Karpas-422 (cell line): ENCODE measurements at places on chromosomes 12 and 14.
A peak's percentile ranks its signal among the peaks of the same experiment; 100 is the strongest.

GRCh38 chr12:127485528-127485927, 781.4 kb upstream of the TMEM132C start:
- H3K27me3 ChIP-seq: no peaks in the 10 kb centered on the region
- H3K36me3 ChIP-seq: no peaks in the 10 kb centered on the region
- no peaks in the 10 kb centered on the region for H3K4me1 ChIP-seq
- no peak overlapping the region for H3K27ac ChIP-seq
- no peak overlapping the region for H3K4me3 ChIP-seq

- H3K27ac ChIP-seq: no peak overlapping the region
- DNase-seq: no peak
- H3K36me3 ChIP-seq: no peaks in the 10 kb centered on the region
- no peak overlapping the region for H3K4me3 ChIP-seq
- H3K4me1 ChIP-seq: no peaks in the 10 kb centered on the region
Measured at GRCh38 chr14:66038212-66038611, 448.0 kb upstream of the CCDC196 start.

GRCh38 chr14:98010784-98011183, 1213.6 kb downstream of the VRK1 start:
- no peak overlapping the region for H3K4me3 ChIP-seq
- H3K36me3 ChIP-seq: no peaks in the 10 kb centered on the region
- H3K4me1 ChIP-seq: no peaks in the 10 kb centered on the region
- no peak for DNase-seq
- H3K27me3 ChIP-seq: no peaks in the 10 kb centered on the region

- H3K27ac ChIP-seq: no peak overlapping the region
- no peak for DNase-seq
- H3K4me3 ChIP-seq: no peak overlapping the region
- H3K4me1 ChIP-seq: no peaks in the 10 kb centered on the region
- no peaks in the 10 kb centered on the region for H3K27me3 ChIP-seq
Measured at GRCh38 chr12:28486521-28486920, 296.3 kb downstream of the CCDC91 start.

DNA sequence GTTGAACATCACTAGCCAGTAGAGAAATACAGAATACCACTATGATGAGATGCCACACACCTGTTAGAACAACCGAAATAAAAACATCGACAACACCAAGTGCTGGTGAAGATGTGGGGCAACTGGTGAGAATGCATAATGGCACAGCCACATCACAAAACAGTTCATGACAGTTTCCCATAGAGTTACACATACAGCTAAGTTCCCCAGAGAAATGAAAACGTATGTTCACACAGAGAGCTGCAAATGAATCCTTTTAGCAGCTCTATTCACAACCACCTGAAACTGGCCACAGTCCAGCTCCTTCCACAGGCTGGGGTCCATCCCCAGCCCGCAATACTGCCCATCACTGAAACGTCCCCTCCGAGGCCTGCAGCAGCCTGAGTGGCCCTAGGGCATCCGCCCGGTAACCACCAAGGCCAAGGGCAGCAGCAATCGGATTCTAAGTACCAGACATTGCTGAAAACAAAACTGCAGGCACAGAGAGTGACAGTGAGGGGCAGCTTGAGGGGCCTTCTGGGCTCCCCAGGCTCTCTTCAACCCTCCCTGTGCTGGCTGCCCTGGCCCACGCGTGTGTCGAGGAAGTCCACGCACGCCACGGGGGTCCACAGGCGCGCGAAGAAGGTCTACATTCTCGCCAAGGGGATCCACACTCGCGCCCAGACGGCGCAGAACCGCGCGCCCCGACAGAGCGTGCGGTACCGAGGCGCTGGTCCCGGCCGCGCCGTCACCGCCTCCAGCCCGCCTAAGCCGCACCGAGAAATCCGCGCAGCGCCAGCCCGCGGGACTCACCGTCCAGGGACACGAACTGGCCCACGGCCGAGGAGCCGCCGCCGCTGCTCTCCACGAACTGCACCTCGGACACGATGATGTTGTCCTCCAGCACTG, 903 bp downstream of the BRF1 start:
- peak overlapping the region; percentile 84 for H3K4me3 ChIP-seq
- H3K36me3 ChIP-seq: no peaks in the 10 kb centered on the region
- peak; percentile 48 for DNase-seq
- H3K27ac ChIP-seq: no peak overlapping the region
- peaks cover 12% of the 10 kb centered on the region for H3K4me1 ChIP-seq

- H3K4me3 ChIP-seq: no peak overlapping the region
- no peak overlapping the region for H3K27ac ChIP-seq
- no peaks in the 10 kb centered on the region for H3K4me1 ChIP-seq
- no peak for DNase-seq
Measured at GRCh38 chr12:102970780-102971179, 13.3 kb downstream of the ASCL1 start.

- no peaks in the 10 kb centered on the region for H3K27me3 ChIP-seq
- H3K36me3 ChIP-seq: no peaks in the 10 kb centered on the region
Measured at GRCh38 chr12:49672301-49673217, 34.6 kb downstream of the FMNL3 start.

GRCh38 chr14:88312257-88312656, 10.8 kb downstream of the KCNK10 start:
- H3K27me3 ChIP-seq: no peaks in the 10 kb centered on the region
- no peak overlapping the region for H3K27ac ChIP-seq
- H3K4me1 ChIP-seq: no peaks in the 10 kb centered on the region
- H3K36me3 ChIP-seq: no peaks in the 10 kb centered on the region

- H3K4me3 ChIP-seq: no peak overlapping the region
- no peak overlapping the region for H3K27ac ChIP-seq
- DNase-seq: no peak
- H3K4me1 ChIP-seq: no peaks in the 10 kb centered on the region
Measured at GRCh38 chr12:39426636-39427240, 16.2 kb downstream of the KIF21A start.

- H3K4me3 ChIP-seq: no peak overlapping the region
- no peaks in the 10 kb centered on the region for H3K4me1 ChIP-seq
- no peaks in the 10 kb centered on the region for H3K27me3 ChIP-seq
Measured at GRCh38 chr12:24116548-24116947, 167.1 kb upstream of the SOX5 start.

DNA sequence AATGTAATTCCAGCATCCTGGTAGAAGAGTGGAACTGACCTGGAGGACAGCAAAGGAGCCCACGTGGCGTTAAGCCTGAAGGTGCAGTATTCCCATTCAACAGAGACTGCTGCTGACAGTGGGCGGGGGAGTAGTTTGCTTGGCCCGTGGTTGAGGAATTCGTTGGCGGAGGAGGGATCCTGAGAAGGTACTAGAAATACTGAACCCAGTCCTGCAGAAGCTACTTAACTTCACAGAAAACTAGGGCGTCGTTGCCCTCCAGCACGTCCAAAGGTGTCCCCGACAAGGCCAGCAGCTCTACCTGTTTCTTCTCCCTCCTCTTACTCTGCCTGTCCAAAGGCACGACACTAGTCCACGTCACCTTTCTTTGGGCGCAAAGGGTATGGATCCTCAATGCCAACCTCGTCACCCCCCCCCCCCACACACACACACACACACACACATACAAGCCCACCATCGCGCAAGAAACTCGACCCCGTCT, 303 bp downstream of the PUS7L start:
- H3K4me3 ChIP-seq: peak overlapping the region; percentile 79
- peaks cover 25% of the 10 kb centered on the region for H3K36me3 ChIP-seq
- H3K27me3 ChIP-seq: no peaks in the 10 kb centered on the region
- no peak for DNase-seq
- H3K4me1 ChIP-seq: peaks cover 51% of the 10 kb centered on the region

DNA sequence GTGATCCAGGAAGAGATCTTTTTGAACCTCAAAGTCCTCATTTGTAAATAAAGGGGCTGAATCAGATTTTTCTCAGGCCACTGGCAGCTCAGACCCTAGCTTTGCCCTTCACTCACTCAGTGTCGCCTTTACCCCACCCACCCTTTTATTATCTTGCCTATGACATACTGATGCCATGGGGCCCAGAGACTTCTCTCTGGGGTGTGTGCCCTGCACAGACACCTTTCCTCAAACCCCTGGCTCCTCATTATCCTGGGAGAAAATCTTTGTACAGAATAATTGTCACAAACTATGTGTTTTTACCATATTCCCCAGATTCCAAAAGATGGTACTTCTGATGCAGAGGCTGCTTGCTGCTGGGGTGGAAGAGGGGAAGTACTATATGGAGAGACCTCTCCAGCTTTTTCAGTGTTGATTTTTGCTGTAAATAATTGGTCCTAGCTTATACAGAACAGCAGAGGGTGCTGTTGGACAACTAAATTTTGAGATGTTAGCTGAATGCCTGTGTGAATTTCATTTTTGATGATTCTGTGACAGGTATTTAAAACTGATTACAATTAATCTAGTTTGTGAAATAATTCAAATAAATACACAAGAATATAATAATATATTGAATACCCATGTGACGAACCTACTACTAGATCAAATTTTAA, 53.9 kb upstream of the DCD start:
- no peaks in the 10 kb centered on the region for H3K27me3 ChIP-seq
- no peak overlapping the region for H3K27ac ChIP-seq
- no peak overlapping the region for H3K4me3 ChIP-seq
- peak; percentile 78 for DNase-seq
- H3K4me1 ChIP-seq: peaks cover 3% of the 10 kb centered on the region; the same call in 1 of the 2 replicates

DNA sequence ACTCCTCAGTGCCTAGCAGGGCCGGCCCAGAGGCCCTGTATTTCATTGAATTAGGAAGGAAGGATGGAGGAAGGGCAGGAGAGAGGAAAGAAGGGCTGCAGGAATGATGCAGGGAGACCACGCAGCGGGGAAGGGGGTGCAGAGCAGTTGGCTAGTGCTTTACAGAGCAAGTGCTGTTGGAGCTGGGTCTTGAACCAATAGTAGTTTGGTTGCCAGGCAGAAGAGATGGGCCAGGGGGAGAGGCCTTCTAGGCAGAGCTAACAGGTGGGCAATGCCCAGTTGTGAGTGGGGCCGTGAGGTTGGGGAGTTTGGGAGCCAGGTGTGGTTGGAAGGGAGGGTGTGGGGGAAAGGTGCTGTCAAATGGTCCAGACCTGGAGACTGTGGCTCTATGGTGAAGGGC, 39.1 kb upstream of the SRSF5 start:
- no peak overlapping the region for H3K27ac ChIP-seq
- H3K27me3 ChIP-seq: no peaks in the 10 kb centered on the region
- H3K36me3 ChIP-seq: no peaks in the 10 kb centered on the region
- H3K4me1 ChIP-seq: peaks cover 14% of the 10 kb centered on the region
- no peak overlapping the region for H3K4me3 ChIP-seq

GRCh38 chr14:93369713-93370266, 22.8 kb downstream of the COX8C start:
- no peak overlapping the region for H3K27ac ChIP-seq
- 0 out of 2 replicates have a peak, but pooled peaks cover 2% of the 10 kb centered on the region for H3K27me3 ChIP-seq
- no peaks in the 10 kb centered on the region for H3K36me3 ChIP-seq
- peaks cover 8% of the 10 kb centered on the region for H3K4me1 ChIP-seq
- no peak overlapping the region for H3K4me3 ChIP-seq
- DNase-seq: no peak

DNA sequence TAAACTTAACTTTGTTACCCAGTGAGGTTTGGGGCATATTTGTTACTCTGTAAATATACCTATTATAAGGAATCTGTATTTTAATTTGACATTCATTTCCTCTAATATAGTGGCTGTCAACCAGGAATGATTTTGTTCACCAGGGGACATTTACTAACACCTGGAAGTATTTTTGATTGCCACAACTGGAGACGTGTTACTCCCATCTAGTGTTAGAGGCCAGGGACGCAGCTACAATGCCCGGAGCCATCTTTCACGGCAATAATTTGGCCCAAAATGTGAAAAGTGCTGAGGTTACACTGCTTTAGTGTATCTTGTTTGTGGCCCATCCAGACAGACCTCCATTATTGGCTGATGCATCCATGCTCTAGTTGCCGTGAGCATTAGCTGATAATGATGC, 881.3 kb upstream of the ATXN7L3B start:
- no peaks in the 10 kb centered on the region for H3K36me3 ChIP-seq
- DNase-seq: no peak
- H3K27me3 ChIP-seq: no peaks in the 10 kb centered on the region
- H3K4me3 ChIP-seq: no peak overlapping the region

DNA sequence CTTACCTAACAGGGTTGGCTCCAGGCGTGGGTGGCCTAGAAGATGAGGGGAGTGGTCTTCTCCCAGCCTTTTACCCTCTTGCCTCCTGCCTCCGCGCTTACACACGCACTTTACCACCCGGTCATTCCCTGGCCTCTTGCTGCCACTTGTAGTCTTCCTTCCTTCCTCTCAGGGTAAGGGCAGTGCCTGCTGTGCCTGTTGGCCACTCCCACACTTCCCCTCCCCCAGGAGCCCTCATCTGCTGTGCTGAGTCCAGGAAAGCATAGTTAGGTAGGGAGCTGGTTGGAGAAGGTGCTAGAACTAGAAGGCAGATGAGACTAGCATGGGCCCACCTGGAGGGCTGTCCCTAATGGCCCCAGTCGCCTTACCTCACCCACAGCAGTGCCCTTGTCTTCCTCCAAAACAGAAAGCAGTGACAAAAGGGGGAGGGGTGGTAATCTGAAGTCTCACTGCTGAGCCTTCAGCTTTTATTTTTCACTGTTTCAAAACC, 54.3 kb upstream of the SRSF5 start:
- H3K4me1 ChIP-seq: peaks cover 25% of the 10 kb centered on the region
- no peak overlapping the region for H3K4me3 ChIP-seq
- no peaks in the 10 kb centered on the region for H3K27me3 ChIP-seq
- H3K36me3 ChIP-seq: peaks cover 60% of the 10 kb centered on the region

GRCh38 chr14:38143659-38144505, 63.8 kb upstream of the SSTR1 start:
- peaks cover 74% of the 10 kb centered on the region for H3K4me1 ChIP-seq
- no peaks in the 10 kb centered on the region for H3K27me3 ChIP-seq
- no peaks in the 10 kb centered on the region for H3K36me3 ChIP-seq
- peak overlapping the region; percentile 98 for H3K27ac ChIP-seq

GRCh38 chr14:65840118-65840751, 427.7 kb downstream of the FUT8 start:
- DNase-seq: no peak
- no peaks in the 10 kb centered on the region for H3K36me3 ChIP-seq
- no peaks in the 10 kb centered on the region for H3K4me1 ChIP-seq

GRCh38 chr14:91872517-91873470, 5.5 kb upstream of the TC2N start:
- H3K27me3 ChIP-seq: no peaks in the 10 kb centered on the region
- no peaks in the 10 kb centered on the region for H3K36me3 ChIP-seq
- no peak for DNase-seq
- peaks cover 11% of the 10 kb centered on the region for H3K4me1 ChIP-seq

- H3K36me3 ChIP-seq: no peaks in the 10 kb centered on the region
- H3K27me3 ChIP-seq: no peaks in the 10 kb centered on the region
- DNase-seq: peak; percentile 81
- peaks cover 16% of the 10 kb centered on the region for H3K4me1 ChIP-seq
- H3K4me3 ChIP-seq: peak overlapping the region; percentile 42; the same call in 1 of the 2 replicates
- no peak overlapping the region for H3K27ac ChIP-seq
Measured at GRCh38 chr12:49296836-49297694, 2.1 kb downstream of the PRPH start.

GRCh38 chr14:82657186-82657675, 1123.6 kb upstream of the SEL1L start:
- H3K27ac ChIP-seq: no peak overlapping the region
- no peaks in the 10 kb centered on the region for H3K27me3 ChIP-seq
- DNase-seq: no peak
- no peaks in the 10 kb centered on the region for H3K4me1 ChIP-seq
- H3K36me3 ChIP-seq: no peaks in the 10 kb centered on the region

- peak; percentile 48 for DNase-seq
- H3K27ac ChIP-seq: no peak overlapping the region
- no peaks in the 10 kb centered on the region for H3K36me3 ChIP-seq
- H3K4me3 ChIP-seq: no peak overlapping the region
- H3K4me1 ChIP-seq: peaks cover 26% of the 10 kb centered on the region
- H3K27me3 ChIP-seq: no peaks in the 10 kb centered on the region
Measured at GRCh38 chr14:100715332-100715731, 11.4 kb upstream of the DLK1 start.
